ENCODE measurements at places on chromosomes 3 and 15.
A peak's percentile ranks its signal among the peaks of the same experiment; 100 is the strongest.

GRCh38 chr3:20652231-20652986 lies 466.4 kb upstream of the SGO1 start:
- DNase-seq: no peak

DNA sequence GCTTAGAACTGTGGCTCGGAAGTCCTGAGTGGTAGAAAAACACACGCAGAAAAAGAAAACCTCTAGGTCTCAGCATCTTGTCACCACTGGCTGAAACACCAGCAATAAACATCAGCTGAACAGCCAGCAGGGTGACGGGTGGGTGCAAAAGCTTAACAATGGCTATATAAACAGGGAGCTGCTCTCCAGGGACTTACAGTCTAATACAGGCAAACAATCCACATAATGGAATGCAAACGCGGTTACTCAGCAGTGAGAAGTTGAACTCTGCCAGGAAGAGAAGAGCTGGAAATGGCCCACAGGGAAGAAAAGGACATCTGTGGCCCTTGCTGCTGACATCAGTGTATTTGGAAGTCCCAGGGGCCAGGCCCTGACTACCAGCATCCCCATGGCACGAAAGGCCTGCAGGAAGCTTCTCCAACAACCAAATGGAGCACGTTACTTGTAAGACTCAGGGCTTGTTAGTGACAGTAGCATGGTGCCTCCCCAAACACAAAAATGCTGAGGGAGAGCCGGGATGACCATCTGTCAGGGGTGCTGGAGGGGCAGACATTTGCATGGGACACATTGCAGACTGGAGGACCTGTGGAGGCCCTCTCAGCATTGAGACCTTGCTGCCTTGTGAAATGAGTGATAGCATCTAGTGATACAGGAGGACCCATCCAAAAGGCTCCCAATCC lies 3.0 kb downstream of the HEG1 start:
- DNase-seq: peak; percentile 89

DNA sequence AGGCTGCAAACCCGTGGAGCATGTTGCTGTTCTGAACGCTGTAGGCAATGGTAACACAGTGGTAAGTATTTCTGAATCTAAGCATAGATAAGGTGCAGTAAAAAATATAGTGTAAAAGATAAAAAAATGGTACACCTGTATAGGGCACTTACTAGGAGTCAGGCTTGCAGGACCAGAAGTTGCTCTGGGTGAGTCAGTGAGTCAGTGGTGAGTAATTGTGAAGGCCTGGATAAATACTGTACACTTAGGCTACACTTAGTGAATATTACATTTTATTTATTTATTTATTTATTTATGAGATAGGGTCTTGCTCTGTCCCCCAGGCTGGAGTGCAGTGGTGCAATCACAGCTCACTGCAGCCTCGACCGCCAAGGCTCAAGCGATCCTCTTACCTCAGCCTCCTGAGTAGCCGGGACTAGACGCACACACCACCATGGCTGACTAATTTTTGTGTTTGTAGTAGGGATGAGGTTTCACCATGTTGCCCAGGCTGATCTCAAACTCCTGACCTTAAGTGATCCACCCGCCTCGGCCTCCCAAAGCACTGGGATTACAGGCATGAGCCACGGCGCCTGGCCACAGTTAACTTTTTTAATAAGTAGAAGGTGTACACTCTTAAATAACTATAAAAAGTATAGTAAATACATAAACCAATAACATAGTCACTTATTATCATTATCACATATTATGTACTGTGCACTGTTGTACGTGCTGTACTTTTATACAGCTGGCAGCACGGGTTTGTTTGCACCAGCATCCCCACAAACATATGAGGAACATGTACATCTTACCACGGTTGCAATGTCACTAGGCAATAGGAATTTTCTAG lies 155.1 kb downstream of the IGF1R start:
- DNase-seq: peak; percentile 52

DNA sequence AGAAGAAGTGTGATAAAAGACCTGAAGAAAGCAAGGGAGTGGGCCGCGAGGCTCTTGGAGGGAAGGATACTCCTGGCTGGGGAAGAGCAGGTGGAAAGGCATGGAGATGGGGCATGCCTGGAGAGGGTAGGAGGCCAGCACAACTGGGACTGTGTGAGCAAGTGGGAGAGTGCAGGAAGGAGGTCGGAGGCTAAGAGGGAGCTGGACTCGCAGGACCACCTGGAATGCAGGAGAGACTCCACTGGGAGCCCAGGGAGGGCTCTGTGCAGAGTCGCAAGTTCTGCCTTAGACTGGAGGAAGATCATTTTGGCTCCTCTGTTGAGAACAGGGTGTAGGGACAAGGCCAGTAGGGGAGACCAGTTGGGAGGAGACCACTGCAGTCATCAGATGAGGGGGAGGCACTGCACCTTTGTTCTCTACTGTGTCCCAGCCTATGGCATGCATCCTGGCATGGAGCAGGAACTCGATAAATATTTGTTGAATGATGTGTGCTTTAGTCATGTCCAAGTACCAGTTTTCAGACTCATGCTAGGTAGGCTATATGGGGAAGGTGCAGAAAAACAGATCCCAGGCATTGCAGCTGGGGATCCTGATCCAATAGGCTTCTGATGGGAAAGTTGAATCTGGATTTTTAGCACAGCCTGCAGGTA lies 13.7 kb downstream of the FAM107A start:
- DNase-seq: peak; percentile 26

GRCh38 chr3:111035902-111036301 lies 35.7 kb upstream of the NECTIN3 start:
- no peak for DNase-seq

GRCh38 chr15:101844916-101845315 lies 32.9 kb downstream of the OR4F15 start:
- no peak for DNase-seq

- DNase-seq: peak; percentile 81
These were observed 10.2 kb downstream of the EDEM1 start for GRCh38 chr3:5197470-5198312.

GRCh38 chr15:34065261-34065660 lies 26.3 kb upstream of the AVEN start:
- no peak for DNase-seq
